ENCODE measurements at places on chromosomes 12 and 14.

DNA sequence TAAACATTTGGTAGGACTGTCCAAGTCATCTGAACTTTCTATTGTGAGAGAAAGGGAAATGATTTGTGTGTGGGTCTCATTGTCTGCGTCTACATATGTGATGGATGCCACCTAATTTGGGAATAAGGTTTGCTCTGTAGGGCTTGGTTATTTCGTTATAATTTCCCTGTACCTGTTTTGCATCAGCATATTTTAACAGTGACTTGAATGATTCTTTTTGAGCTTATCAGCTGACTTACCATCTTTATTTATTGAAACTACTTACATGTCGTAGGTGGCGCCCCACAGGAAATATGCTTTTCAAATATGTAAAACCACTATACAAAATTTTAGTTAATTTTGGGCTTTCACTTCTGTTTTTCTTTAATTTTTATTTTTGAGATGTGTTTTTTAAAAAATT, 56.5 kb upstream of the BCAT1 start:
- H3K4me1 ChIP-seq = no peaks in the 10 kb centered on the region
- no peaks in the 10 kb centered on the region for H3K36me3 ChIP-seq
- no peak for DNase-seq
- peaks cover 14% of the 10 kb centered on the region for H3K27me3 ChIP-seq
- no peak overlapping the region for H3K4me3 ChIP-seq

DNA sequence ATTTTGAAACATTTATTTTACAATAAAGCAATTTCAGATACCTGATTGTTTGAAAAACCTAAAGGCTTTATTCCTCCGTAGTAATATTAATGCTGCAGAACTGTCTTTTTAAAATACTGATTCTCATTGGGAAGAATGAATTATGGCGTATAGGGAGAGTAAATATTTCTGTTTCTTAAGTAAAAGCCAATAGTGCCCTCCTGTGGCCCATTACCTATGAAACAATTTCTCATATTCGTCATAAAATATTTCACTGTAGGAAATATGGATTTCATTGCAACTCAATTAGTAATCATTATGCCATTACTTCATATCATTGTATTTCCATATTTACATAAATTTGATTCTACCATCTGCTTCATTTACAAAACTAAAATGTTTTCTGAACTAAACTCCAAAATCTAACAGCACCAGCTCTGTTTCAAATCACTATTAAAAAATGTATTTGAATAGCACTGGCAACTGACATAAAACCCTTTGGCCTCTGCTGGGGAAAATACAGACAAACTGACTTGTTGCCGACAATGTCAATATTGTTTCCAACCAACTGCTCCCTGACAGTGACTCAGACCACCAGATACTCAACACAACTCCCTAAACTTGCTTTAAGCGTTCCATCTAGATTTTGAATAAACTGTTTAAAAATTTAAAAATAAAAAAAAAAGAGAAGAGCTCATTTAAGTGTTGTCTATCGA, 290.3 kb downstream of the NAV3 start:
- H3K27ac ChIP-seq = peak overlapping the region; percentile 57
- H3K36me3 ChIP-seq = peaks cover 27% of the 10 kb centered on the region
- no peak for DNase-seq
- H3K4me3 ChIP-seq = no peak overlapping the region
- H3K4me1 ChIP-seq = peaks cover 25% of the 10 kb centered on the region
- H3K27me3 ChIP-seq = peaks cover 1% of the 10 kb centered on the region

GRCh38 chr12:116089080-116089479, 188.4 kb downstream of the MED13L start:
- peaks cover 27% of the 10 kb centered on the region for H3K36me3 ChIP-seq
- no peaks in the 10 kb centered on the region for H3K27me3 ChIP-seq

DNA sequence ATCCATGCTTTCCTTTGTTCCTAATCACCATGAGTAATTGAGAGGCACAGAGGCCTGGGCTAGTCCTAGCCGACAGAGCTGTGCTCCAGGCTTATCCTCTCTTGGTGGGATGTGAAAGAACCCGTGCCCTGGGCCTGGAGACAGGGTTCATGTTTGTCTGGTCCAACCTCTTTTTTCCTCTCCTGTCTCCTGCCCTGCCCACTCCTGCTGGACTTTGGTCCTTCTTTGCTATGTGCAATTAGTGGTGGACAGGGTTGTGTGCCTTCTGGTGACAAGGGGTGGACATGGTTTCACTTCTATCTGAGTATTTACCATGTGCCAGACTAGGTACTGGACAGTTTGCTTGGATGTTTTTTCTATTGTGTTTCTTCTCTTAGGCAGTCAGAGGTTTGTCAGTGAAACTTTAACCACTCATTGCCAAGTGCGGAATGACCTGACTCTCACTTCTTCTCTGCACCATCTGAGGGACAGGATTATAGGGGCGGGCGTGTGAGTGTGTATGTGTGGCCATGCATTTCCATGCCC, 126.1 kb downstream of the SMOC1 start:
- H3K4me1 ChIP-seq = no peaks in the 10 kb centered on the region
- no peak for DNase-seq
- peaks cover 3% of the 10 kb centered on the region for H3K27me3 ChIP-seq
- H3K4me3 ChIP-seq = no peak overlapping the region

- peaks cover 12% of the 10 kb centered on the region for H3K4me1 ChIP-seq
- no peaks in the 10 kb centered on the region for H3K27me3 ChIP-seq
- DNase-seq = no peak
Observed at GRCh38 chr12:82426081-82426480, 67.8 kb downstream of the METTL25 start.

DNA sequence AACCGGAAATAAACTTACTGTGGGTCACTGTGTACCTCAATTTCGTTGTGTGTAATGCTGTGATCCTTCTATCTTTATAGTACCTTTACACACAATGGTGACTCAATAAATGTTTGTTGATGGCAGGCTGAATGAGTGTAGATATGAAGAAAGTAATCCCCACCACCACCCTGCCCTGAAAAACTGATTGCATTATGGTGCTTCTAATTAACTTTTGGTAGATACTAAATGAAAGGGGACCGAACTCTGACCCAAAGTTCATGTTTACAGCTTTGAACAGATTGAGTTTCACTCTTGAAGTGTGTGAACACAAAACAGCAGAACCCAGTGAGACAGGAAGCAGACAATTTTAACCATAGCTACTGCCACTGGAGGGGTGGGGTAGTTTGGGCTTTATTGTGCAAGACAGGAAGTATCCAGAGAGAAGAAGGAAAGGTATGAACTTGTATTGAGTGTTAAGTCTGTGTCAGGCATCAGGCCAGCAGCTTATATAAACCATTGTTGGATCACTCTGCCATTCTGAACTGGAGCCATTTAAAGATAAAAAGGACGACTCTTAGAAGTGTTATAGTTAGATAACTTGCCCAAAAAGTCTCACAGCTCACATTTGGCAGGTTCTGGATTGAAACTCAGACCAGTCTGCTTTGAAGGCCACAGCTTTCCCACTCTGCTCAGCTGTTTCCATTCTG, 197.0 kb upstream of the AMIGO2 start:
- H3K27ac ChIP-seq = peak overlapping the region; percentile 73
- 0 out of 2 replicates have a peak overlapping the region, but pooled peaks have one; percentile 3 for H3K4me3 ChIP-seq
- H3K4me1 ChIP-seq = peaks cover 78% of the 10 kb centered on the region

DNA sequence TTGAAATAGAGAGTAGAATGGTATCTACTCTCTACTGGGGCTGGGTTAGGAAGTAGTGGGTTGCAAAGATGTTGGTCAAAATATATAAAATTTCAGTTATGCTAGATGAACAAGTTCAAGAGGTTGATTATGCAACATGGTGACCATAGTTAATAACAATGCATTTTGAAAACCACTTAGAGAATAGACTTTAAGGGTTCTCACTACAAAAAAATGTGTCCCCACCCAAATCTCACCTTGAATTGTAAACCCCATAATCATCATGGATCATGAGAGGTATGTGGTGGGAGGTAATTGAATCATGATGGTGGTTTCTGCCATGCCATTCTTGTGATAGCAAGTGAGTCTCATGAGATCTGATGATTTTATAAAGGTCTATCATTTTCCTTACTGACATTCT, 94.0 kb downstream of the C12orf50 start:
- no peaks in the 10 kb centered on the region for H3K4me1 ChIP-seq
- no peak overlapping the region for H3K27ac ChIP-seq
- peaks cover 5% of the 10 kb centered on the region for H3K27me3 ChIP-seq
- no peak overlapping the region for H3K4me3 ChIP-seq
- no peaks in the 10 kb centered on the region for H3K36me3 ChIP-seq

- peak overlapping the region; percentile 81 for H3K4me3 ChIP-seq
- H3K36me3 ChIP-seq = peaks cover 5% of the 10 kb centered on the region
- peaks cover 73% of the 10 kb centered on the region for H3K4me1 ChIP-seq
- H3K27ac ChIP-seq = peak overlapping the region; percentile 90
Observed at GRCh38 chr12:53222170-53222721, 9.8 kb downstream of the RARG start.

Measured in HFFc6 (cell line).